ENCODE measurements at places on chromosomes 5 and 9.

- no peak for DNase-seq
Measured at GRCh38 chr5:125575891-125576505, 829.6 kb upstream of the ZNF608 start.

DNA sequence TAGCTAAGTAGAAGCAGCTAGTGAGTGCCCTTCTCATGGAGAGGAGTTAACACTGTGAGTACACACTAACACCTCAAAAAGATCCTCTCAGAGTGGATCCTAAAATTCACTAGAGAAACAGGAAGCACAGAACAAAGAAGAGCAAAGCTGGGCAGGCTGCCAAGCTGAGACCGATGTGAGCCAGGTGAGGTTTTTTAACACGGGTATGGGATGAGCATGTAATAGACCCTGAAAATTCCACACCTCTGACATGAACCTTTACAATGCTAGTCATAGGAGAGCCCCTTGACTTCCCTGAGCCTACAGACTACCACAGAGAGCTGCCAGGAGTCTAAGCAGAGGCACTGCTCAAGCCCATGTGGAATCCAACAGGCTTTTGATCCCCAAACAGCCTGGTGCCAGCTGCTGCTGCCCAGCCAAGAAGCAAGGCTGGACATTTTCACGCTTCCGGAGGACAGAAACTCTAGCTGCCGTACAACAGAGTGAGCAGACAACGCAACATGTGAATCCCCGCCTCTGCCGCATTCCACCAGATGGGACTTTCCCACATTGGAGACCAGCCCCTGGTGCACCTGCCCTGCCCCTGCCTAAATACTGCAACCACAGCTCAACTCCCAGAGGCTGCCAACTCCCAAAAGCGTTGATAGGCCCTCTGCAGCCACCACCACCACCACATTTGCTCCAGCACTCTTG is 280.8 kb downstream of the CDH10 start:
- no peak for DNase-seq

GRCh38 chr5:179224741-179225140 is 120.5 kb downstream of the ADAMTS2 start:
- no peak for DNase-seq

DNA sequence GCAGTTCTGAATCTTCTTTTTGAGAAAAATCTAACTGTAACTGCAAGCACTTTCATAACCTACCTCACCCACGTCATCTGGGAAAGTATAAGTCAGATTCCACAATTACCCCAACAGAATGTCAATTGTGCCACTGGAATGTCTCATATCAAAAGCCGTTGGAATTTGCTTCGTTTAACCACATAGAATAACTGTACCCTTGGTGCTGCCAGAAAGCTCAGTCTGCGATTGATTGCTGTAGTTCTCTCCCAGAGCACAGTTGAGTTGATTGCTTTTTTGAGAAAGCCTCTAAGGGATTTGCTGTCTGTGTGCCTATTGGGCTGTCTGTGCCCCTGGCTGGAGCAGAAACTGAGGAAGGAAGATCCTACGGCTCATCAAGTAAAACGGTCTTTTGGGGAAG is 583.6 kb downstream of the TMEM38B start:
- DNase-seq: no peak

DNA sequence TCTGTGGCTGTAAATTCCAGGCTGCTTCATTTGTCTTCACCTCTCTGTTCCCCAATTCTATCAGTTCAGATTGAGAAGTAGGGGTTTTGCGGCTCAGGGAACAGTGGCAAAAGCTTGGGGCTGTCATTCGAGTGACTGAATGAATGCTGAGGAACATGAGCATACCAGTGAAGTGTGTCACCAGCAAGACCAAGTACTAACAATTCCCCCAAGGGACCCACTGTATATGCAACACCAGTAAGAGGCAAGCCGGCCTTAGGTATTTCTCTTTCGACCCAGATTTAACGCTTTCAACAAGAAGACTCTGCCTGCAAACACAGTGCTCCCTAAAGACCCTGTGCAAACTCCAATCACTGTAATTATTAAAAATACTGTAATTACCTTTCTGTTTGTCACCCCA is 25.8 kb downstream of the KLHL3 start:
- no peak for DNase-seq

GRCh38 chr9:33524306-33524947 is 376 bp downstream of the ANKRD18B start:
- no peak for DNase-seq

GRCh38 chr9:135394699-135395645 is 84.6 kb upstream of the PPP1R26 start:
- DNase-seq: no peak

DNA sequence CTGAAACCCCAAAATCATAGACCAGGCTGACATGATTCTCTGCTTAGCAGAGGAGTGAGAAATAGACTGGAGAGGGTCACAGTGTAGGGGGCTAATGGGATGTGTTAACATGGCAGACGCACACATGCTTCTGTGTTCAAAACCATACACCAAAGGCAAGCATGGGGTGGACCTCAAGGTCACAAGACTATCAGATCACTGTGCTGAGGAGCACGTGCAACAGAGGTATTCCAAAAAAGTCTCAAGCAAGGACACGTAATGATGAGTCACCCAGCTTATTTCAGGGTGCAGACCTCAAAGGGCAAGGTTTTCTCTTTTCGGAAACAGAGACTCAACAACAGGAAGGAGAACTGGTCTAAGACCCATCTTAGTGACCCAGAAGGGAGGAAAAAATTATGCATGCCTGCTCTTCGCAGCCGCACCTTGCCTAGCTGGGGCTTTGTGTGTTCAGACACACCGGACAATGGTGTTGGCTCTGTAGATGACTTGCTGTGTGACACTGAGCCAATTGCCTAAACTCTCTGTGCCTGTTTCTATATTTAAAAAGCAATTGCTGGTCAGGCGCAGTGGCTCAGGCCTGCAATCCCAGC is 20.3 kb downstream of the WHRN start:
- no peak for DNase-seq

- DNase-seq: no peak
Measured at GRCh38 chr5:109836280-109836679, 146.6 kb downstream of the MAN2A1 start.

DNA sequence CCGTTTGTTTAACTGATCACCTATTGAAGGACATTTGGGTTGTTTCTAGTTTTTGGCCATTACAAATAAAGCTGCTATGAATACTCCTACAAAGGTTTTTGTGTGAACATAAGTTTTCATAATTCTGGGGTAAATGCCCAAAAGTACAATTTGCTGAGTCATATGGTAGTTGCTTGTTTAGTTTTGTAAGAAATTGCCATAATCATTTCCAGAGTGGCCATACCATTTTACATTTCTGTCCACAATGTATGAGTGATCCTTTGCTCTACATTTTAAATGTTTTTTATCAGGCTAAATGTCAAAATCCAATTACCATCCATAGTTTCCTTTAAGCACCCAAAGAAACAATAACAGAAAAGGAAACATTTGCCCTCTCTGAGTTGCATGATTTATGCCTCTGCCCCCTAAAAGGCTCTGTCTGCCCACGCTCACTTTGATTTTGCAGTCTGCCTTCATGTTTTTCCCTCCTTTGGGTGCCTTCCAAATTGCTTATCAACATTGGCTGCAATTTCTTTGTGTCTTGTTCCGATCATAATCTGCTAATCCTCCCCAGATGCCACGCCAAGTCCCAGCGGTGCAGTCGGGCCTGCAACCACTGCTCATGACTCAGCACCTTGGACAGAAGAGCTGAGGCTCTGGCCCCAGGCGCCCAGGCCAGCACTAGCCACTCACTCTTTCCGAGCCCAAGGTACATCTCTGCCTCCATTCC is 339.2 kb downstream of the PIK3R1 start:
- no peak for DNase-seq

DNA sequence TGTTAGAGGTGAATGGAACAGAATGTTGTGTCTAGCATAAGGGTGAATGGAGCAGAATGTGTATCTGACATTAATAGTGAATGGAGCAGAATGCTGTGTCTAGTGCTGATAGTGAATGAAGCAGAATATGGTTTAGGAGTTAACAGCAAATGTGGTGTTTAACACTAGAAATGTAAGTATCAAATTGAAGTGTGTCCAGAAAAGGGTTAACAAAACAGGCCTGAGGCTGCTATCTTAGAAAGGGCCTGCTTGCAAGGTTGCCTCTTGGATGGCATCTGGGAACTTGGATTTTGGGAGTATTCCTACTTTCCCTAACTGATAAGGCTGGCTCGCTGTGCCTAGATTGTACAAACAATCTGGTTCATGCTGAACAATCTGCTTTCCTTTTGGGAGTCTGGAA is 76.1 kb downstream of the G3BP1 start:
- no peak for DNase-seq

DNA sequence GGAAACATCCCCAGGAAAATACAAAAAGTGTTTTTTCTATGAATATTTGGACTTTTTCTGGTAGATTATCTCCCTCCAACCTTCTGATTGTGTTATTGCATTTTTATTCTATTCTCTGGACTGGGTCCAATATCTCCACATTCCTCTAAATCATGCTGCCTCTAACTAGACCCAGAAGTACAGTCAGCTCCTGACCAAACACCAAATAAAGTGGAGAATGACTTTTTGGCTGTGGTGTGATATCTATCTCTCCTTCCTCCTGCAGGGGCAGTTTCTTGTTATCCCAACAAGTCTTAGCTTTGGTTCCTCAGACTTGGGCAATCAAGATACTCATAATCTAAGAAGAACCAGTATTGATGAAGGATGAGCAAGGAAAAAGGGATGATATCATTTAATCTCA is 3.2 kb upstream of the RAI14 start:
- no peak for DNase-seq

DNA sequence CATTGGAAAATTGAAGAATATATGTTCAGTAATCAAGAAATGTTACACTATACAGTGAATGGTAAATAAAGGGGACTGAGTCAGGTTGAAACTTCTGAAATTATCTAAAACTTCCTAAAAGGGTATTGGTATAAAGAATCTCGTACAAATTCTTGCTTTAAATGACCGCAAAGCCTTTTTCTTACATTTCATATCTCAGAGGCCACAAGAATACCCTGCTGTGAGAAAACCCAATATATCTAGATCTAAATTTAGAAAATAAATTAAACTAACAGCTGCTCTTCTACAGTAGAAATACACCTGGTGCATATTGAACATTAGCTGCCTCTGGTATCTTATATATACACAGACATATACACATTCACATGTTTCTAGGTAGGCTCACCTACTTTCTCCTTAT is 221.7 kb downstream of the PCSK5 start:
- DNase-seq: no peak

- no peak for DNase-seq
Measured at GRCh38 chr9:91017245-91017644, 215.6 kb downstream of the SYK start.

DNA sequence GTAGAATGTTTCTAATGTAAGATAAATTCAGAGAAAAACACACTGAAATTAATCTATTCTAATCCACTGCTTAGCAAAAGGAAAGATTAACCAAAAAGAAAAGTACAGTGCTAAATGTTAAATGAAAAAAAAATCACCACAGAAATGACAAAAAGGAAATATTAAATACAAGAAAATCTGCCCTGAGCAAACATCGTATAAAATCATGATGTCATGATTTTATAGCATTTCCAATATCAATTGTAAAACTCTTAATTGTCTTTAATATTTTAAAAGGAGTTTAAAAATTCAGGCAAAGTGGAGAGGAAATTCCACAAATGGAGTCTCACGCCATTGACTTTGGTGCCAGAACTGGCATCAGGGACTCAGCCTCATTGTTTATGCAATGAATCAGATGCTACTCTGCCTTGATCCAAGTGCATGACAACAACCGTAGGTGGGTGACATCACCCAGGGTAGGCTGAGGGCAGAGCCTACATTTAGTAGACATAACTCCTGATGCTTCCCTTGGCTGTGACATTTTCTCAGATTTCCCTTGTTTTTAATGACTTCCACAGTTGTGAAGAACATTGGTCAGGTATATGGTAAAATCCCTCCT is 696.8 kb downstream of the SEMA5A start:
- no peak for DNase-seq

- DNase-seq: no peak
Measured at GRCh38 chr5:145548097-145548496, 287.0 kb downstream of the PRELID2 start.

DNA sequence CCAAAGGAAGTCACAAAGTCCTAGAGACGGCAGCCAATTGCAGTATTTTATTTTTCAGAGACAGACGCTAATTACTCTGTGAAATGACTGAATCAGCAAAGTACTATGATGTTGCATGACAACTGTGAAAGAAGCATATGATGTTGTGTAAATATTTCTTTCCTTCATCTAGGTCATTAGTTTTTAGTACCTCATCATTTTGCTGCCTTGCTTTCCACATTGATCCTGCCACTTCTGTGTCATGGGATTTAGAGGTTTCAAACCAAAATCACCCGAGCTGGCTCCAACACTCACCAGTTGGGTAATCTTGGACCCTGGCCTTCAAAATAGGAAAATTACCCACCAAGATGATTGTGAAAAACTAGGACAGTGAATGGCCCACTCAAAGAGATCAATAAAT is 585.2 kb downstream of the ACTL7B start:
- no peak for DNase-seq

- DNase-seq: no peak
Measured at GRCh38 chr5:18000744-18001143, 366.5 kb downstream of the TAF11L14 start.

- DNase-seq: no peak
Measured at GRCh38 chr5:131488463-131488862, 146.6 kb downstream of the RAPGEF6 start.

GRCh38 chr5:173780235-173781234 is 107.6 kb upstream of the CPEB4 start:
- DNase-seq: no peak
